A549 treated with AZD2906 at 1 μM for 4 hours (cell line): ENCODE measurements at places on chromosomes 1 and 21. TPM values are rescaled to one million over a fixed set of nuclear protein-coding genes. Genes with fewer than 3 reads are reported as not detected.

BTG3 gene
- total RNA-seq = 20.4 to 25.6 TPM (median 23.6 TPM) in 5 replicates

CD52 gene
- not detected in 5 replicates for total RNA-seq

HES4 gene
- total RNA-seq = 17.8 to 65.9 TPM (median 57.8 TPM) in 5 replicates

GSTM5 gene
- not detected in 5 replicates for total RNA-seq

PODN gene
- 0.02 TPM in 1 of 5 replicates, not detected in the others for total RNA-seq

DNAJC16 gene
- 4.0 to 5.6 TPM (median 4.4 TPM) in 5 replicates for total RNA-seq

ATP1A4 gene
- 0.07 TPM in 1 of 5 replicates, not detected in the others for total RNA-seq

NHLH2 gene
- total RNA-seq = 0.02 TPM in 1 of 5 replicates, not detected in the others

OR6K3 gene
- total RNA-seq = not detected in 5 replicates

SPRR1B gene
- total RNA-seq = not detected in 5 replicates

SLC35F3 gene
- total RNA-seq = 3.9 to 5.3 TPM (median 5.1 TPM) in 5 replicates

USH2A gene
- not detected in 5 replicates for total RNA-seq

OLFM3 gene
- not detected in 5 replicates for total RNA-seq
